ENCODE measurements at places on chromosomes 12 and 14. TPM values are rescaled to one million over a fixed set of nuclear protein-coding genes. Genes with fewer than 3 reads are reported as not detected.

RBP5 gene
- polyA plus RNA-seq: not detected

MYH7 gene
- not detected for polyA plus RNA-seq

DAD1 gene
- 383 TPM for polyA plus RNA-seq

CCDC196 gene
- polyA plus RNA-seq: not detected

DNA sequence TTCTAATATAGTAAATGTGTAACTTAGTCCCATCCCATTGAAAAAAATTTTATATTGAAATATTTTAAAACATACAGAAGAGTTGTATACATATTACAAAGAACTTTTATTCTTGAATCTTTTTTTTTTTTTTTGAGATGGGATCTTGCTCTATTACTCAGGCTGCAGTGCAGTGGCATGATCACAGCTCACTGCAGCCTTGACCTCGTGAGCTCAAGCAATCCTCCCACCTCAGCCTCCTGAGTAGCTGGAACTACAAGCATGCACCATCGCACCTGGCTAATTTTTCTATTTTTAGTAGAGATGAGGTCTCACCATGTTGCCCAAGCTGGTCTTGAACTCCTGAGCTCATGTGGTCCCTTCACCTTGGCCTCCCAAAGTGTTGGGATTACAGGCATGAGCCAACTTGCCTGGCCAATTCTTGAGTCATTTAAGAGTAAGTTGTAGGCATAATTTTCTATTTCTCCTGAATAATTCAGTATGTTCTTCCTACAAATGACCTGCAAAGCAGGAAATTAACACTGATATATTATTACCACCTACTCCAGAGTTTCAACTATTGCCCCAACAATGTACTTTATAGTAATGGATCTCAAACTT lies 153.0 kb upstream of the BMP4 start:
- no peak for DNase-seq

- DNase-seq: no peak
Observed at GRCh38 chr12:6534695-6534944, 303 bp downstream of the GAPDH start.

DNA sequence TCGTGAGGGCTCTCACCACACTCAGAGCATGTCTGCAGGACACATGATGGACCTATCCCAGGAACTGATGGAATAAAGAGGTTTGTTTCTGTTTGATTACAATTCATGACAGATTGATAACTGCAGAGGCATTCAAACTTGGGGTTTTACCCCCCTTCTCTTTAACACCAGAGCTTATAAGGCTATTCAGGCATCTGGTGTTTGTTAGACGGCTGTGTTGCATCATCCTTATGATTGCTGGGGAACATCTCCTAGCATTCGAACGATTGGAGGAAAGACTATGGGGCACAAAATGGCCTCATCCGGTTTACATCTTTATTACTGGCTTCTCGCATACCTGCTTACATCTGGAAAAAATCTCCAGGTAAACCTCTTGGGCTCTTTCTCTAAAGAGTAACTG lies 191.8 kb downstream of the MSRB3 start:
- DNase-seq: no peak

- DNase-seq: no peak
Observed at GRCh38 chr12:60935981-60936761, 1324.0 kb upstream of the USP15 start.

All from BJ (cell line).